NCI-H524 treated with DMSO at 0.1 percent for 48 hours (cell line): ENCODE measurements at places on chromosomes 7 and 10.
A peak's percentile ranks its signal among the peaks of the same experiment; 100 is the strongest.

DNA sequence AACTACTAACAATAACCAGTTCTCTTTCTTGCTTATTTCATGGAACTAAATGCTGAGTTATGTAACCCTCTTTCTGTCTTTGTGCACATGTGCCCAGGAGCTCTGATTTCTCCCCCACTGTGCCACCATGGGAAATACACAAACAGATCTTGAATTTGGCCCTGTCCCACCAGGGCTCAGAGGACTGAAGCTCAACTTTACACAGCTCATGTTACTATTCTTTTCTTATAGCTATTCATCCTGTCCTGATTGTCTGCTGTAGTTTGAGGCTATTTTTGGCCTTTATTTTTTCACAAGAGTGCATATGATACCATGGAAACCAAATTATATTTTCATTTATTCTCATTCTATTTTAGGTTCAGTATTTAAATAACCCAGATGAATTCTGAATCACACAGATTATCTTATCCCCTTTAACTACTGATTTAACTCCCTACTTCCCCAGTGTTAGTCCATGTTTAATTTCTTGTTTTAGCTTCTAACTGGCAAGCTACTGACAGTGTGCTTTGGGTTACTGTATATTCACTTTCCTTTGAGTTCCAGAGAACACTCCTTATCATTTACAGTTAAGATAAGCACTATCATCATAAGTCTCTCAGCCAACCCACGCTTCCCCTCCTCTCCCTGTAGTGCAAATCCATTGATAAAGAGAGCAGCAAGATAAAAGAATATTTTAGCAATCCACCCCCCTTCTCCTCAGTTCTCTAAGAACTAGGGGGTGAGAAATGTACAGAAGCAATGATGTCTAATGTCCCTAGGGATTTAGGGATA is 71.8 kb upstream of the GSDME start:
- no peak for DNase-seq

- DNase-seq = peak; percentile 85
Observed at GRCh38 chr7:53697913-53698312, 662.5 kb downstream of the POM121L12 start.

GRCh38 chr10:97648562-97649404 is 8.3 kb downstream of the PI4K2A start:
- no peak for DNase-seq

DNA sequence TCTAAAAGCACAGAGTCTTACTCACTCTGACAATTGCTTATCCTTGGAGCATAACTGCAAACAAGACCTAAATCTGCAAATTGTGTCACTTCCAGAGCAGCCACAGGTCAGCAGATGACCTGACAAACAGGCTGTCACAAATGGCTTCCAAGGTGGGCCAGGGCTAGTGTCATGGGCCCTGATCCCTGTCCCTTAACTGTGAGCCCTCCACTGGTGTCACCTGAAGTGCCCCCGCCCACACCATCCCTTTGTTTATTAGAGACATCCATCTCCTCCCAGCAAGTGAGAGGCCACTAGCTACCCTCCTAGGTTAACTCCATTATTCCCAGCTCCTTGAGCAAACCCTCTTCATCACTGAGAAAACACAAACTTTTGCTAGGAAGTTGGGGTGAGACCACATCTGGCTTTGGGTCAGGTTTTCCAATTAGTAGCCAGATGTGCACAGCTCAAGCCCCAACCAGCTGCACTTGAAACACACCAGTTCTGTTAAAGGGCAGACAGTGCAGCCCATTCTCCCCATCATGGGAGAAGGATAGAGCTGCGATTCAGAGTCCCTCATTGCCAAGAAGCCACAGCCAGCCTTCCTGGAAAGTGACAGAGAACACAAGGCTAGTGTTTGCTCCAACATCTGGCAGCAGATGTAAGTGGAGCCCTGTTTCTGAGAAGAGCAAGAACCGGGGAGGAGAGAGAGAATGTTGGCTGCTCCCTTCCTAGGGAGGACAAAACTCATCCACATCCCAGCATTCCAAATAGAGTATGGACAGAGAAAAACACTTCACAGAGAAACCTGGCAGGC is 75.7 kb upstream of the NANOS1 start:
- DNase-seq = no peak

GRCh38 chr10:5509236-5509635 is 9.9 kb upstream of the CALML5 start:
- DNase-seq = no peak

GRCh38 chr7:93883078-93883916 is 7.3 kb downstream of the TFPI2 start:
- DNase-seq = no peak

DNA sequence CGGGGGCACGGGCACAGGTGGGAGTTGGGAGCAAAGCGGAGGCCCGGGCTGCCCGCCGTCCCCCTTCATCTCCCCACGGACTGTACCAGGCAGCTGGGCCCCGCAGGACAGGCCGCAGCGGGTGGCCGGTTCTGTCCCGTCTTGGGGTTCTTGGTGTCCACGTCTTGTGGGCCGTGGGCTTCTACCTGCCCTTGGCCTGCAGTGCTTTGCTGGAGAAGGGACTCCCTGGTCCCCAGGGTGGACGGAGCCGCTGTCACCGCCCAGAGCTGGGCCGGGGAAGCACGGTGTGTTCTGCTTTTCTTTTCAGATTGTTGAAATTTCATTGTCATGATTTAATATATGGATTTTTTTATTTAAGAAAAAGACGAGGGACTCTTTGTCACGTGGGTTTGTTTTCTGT is 11.8 kb downstream of the MAFK start:
- DNase-seq = no peak

DNA sequence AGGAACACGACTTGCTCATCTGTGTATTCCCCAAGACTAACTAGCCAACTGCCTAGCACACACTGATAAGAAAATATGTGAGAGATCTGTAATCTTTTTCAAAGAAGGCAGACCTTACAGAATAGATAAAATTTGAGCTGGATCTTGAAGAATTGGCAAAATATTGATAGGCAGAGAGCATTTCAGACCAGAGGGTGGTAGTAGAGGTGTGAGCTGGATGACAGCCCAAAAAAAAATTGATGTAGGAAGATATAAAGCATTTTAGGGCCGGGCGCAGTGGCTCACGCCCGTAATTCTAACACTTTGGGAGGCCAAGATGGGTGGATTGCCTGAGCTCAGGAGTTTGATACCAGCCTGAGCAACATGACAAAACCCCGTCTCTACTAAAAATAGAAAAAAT is 1.2 kb upstream of the ZNF746 start:
- DNase-seq = no peak

DNA sequence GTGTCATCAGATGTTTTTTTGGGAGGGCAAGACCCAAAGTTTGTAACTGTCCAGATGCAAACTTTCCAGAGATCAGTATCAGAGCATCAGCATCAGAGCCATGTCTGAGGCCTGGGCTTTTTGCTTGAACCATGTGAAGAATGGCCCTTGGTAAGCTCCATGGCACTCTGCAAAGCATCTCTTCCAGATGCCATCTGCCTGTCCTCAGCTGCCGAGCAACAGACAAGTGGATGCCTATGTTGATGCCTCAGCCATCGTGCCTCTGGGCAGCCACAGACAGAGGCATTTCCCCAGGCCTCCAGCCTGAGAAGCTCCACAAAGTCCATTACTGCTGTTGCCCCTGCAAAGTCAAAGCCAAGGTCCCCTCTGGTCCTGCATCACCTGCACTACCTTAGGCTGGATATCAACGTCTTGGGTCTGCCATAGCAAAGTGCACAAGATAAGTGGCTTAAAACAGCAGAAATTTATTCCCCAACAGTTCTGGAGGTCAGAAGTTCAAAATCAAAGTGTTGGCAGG is 670.2 kb upstream of the MKI67 start:
- no peak for DNase-seq

DNA sequence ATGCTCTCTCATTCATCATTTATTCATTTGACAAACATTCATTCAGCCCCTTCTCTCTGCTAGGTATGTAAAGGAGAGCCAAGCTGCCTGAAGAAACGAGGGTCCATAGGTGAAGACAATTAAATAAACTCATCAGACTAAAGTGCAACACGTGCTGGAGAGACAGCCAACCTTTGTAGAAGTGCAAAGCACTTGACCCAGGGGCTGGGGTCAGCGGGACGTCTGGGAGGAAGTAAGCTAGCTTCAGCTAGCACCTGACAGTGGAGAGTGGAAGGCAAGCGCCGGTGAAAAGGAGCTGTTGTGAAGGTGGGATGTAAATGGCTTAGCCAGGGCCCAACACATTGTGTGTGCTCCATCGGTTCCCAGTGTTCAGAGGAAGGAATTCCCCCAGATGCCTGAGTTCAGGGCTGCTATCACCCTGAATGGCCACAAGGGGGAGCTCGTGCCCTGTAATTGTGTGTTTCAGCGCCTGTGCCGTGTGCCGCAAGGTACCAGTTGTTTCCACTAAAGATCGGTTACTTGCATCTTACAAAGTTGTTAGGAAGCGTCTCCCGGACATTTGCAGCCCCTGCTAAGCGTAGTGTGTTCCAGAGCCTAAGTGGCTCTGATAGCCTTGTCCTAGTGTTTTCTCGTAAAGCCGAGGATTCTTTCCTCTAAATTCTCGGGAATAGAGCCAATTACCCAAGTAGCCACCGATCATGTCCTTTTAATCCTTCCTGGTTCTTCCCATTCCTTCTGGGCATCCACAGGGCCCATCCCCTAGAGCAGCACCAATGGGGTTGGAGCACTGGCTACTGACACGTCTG is 30.6 kb downstream of the TLX1 start:
- no peak for DNase-seq

GRCh38 chr7:14321947-14322346 is 332.5 kb upstream of the ETV1 start:
- DNase-seq = no peak

DNA sequence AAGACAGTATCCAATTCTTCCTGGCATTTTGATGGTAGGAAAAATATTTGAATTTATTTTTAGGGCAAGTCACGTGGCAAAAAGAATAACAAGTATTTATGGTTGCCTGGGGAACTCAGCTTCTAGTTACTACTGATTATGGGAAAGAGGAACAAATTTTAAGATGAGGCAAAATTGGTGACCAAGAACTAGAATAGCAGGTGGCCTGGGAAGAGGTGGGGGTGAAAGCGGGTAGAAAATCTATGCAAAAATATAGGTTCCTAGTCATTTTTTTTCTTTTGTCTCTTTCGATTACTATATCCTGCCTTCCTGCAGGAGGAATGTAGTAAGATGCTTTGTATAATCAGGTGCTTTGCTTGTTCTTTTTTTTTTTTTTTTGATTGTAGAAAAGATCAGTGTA is 27.8 kb downstream of the ENTPD1 start:
- no peak for DNase-seq

DNA sequence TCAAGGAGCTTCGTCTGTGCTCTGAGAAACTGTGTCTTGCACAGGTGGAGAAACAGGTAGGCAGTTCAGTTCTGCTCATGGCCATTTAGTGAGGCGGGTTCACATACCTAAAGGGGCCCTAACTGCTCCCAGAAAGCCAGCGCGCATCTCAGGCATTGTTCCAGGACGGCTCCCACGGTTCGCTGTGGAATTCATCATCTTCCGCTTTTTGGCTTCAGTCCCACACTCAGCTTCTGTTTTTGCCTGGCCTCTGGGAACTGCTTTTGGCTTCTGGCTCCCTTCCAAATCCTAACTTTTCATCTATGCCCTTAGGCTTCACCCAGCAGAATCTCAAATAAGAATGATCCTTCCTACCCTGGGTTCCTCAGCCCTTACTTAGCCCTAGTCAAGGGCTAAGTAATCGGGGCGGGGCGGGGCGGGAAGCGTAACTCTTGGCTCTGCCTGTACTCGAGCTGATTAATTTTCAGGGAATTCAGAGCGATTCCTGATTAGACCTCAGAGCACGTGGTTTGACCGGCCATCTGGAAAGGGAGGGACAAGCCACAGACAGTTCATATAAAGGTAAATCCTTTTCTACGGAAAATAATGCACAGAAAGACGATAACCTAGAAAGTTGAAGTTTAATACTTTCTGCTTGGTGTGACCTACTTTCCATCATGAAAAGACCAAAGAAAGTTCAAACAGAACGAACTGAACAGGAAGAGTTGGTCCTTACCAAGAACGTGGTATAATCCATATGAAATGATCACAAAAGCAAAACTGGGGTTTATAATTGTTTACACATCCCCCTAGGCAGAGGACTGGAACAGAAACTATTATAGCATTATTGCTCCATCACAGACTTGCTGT is 105.7 kb downstream of the ST8SIA6 start:
- DNase-seq = peak; percentile 18

GRCh38 chr10:79173582-79174262 is 105.0 kb downstream of the ZMIZ1 start:
- no peak for DNase-seq

- no peak for DNase-seq
Observed at GRCh38 chr10:78065611-78066010, 31.9 kb downstream of the RPS24 start.

DNA sequence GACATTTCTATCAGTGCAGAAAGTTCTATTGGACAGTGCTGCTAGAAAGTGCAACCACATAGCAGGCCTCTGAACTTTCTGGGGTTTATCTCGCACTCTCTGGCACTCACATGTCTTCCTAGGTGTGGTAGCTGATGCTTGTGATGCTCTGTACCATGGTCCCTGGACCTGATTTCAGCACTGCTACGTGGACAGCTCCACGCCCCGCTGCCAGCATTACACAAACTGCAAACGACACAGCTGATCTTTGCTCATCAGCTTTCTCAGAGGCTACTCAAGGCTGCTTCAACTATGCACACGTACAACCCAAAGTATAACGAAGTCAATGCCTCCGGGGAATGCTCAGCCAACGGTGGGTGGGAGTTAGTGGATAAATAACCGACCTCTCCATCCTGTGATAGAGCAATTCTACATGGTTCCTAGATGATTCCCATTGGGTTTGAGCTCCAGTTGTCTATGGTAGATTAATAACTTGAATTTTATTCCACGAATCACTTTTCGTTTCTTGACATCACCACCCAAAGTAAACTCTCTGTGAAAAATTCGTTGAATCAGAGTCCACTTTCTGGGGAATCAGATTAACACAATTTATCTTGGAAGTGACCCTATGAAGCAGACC is 302.5 kb downstream of the ACTR3B start:
- no peak for DNase-seq

DNA sequence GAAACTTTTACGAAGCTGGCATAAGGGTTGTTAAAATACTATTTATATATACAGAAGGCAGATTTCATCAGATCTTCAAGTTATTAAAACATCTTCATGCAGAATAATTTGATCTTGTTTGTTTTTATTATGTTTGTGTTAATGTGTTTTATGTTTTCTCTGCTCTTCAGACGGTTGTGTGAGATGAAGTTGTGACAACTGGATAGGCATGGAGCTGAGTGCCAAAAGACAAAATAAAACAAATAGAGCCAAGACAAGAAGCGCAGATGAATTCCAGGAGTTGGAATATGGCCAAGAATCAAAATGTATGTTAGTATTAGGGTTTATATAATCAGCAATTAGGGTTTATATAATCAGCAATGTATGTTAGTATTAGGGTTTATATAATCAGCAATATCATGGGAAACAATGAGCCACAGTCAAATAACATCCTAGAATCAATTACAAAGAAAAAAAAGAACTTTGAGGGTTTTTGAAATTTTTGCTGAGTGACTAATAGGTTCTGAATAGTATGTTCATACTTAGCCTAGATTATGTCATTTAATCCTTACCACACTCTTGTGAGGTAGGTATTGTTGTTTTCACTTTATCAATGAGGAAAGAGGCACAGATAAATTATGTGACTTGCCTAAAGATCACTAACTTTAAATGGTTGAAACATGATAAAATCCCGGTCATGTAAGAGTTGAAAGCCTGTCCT is 488.0 kb upstream of the STEAP1 start:
- no peak for DNase-seq

GRCh38 chr10:57959318-57960006 is 308.2 kb downstream of the IPMK start:
- DNase-seq = no peak
